Stimulated activated CD4-positive, alpha-beta T cell treated with anti-CD3 and anti-CD28 coated beads, Interleukin-15, amount 100 ng/mL, for 24 hours (primary cell): ENCODE measurements at places on chromosomes 4 and X.

- no peak for DNase-seq
Measured at GRCh38 chrX:10634392-10635161, 14.2 kb upstream of the MID1 start.

GRCh38 chr4:53595204-53595603 is 3.9 kb upstream of the LNX1 start:
- no peak for DNase-seq

- DNase-seq, result no peak
Measured at GRCh38 chr4:117156806-117157205, 71.4 kb upstream of the TRAM1L1 start.

DNA sequence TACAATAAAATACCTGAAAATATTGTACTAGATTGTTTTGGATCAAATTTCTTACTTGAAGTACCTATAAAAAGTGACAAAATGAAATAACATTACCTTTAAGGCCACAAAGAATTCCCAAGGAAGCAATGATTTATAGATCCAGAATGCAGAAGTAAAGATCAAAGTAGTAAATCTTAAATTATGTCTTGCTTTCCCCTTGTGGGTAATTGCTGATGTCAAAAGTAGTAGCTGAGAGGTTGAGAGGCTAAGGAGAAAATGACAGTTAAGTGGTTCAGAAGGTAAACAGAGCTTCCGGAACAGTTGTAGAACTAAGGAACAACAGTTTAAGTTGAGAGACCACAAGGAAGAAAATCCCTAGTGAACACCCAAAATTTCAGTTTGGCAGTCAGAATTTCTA is 358.3 kb downstream of the GABRG1 start:
- no peak for DNase-seq

- peak; percentile 55 for DNase-seq
Measured at GRCh38 chr4:2290974-2291704, 29.2 kb upstream of the MXD4 start.

DNA sequence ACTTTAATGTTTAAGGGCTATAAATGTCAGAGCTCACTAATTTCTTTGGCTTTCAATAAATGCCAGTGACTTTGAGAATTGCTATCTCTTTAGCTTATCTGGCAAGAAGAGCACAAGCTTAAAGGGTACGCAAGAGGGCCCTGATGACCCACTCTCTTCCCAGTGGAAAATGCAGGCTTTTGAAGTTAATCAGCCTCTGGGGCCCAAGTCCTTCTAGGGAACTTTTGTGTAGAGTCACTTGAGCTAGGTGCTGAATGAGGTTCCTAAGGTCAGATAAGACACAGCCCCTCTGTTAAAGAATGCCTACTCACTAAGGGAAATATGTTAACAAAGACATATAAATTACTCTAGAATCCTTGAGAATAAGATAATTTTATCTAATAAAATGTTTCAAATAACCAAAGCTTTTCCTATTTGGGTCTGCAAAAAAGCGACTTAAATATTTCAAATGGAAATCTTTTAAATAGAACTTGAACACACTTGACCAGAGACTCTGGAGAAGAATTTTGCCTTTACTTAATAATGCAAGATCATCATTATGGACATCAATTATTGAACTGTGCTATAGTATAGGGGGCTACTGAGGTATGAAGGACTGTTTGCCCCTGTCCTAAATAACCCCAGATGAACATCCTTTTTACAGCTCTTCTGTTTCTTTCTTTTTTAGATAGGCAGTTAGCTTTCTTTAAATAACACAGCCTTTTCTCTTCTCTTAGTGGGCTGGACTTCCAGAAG is 430.1 kb downstream of the GBA3 start:
- DNase-seq, result no peak

DNA sequence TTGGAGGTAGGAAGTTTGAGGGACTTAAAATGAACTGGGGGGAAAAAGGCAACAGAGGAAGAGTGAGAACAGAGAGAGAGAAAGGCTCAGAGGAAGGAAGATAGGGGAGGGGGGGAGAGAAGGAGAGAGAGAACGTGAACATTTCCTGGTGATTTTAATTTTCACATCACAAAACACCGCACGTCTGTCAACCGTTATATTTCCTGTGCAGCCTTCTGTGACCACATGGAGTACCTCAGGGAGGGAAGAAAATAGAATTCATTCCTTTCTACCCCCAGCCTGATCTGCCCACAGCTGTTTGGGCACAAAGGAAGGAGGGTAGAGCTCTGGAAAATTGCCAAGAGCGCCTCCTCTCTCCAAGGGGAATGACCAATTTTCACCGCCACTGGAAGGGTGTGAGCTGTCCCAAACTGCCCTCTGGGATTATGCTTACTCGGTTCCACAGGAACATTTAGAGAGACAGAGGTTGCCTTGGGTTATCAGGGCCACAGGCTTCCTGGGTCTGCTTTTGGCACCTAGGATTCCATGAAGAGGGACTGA is 135.7 kb upstream of the MAMLD1 start:
- DNase-seq, result no peak

- DNase-seq, result no peak
Measured at GRCh38 chr4:24537025-24537424, 47.3 kb downstream of the DHX15 start.

GRCh38 chrX:109922190-109922589 is 80.7 kb upstream of the TMEM164 start:
- no peak for DNase-seq

- DNase-seq, result no peak
Measured at GRCh38 chrX:31353095-31353494, 281.3 kb upstream of the FTHL17 start.

DNA sequence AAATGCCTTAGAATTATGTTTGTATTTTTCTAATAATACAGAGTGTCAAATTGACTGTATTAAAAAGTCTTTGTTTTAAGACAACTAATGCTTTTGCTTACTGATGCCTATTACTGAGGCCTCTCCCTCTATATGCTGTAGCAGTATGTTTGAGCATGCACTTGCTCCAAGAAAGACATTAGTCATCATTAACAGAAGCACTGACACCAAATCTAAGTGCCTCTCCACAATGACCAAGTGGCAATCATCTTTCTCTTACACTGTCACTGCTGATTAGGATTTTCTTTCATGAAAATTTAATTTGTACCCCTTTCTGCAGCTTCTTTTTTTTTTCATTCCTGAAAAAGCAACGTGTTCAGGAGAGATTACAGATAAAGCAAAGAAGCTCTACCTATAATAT is 11.1 kb upstream of the MAB21L2 start:
- DNase-seq, result no peak

DNA sequence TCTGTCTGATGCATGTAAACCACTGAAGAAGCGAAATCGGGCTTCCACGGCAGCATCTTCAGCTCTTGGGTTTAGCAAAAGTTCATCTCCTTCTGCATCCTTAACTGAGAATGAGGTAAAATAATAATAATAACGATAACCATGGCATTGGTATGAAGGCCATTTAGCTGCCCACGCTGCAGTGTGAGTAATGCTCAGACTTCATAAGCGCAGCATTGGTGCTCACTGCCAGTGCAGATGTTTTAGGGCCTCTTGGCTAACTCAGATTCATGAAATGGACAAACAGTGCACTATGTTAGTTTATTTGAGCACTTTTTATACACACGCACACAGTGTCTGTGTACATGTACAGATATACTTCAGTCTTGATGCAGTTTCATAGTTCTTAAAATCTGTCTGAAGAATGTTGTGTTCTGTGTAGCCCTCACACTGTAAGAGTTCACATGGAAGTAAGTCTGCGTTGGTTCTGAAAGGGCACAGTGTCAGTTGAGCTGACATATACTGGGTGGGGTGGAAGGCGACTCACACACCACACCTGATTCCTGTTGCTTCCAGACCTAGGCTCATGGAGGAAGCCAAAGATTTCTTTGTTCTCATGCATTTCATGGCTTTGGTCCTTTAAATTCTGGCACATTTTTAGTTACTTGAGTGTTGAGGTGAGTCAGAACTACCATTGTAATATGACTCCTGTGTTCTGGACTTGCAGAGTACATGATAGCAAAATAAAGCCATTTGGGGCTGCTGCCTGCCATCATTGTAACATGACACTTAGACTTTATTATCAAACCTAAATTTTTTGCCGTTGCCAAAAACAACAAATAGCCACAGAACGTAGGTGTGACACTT is 68.7 kb downstream of the NSD2 start:
- no peak for DNase-seq

DNA sequence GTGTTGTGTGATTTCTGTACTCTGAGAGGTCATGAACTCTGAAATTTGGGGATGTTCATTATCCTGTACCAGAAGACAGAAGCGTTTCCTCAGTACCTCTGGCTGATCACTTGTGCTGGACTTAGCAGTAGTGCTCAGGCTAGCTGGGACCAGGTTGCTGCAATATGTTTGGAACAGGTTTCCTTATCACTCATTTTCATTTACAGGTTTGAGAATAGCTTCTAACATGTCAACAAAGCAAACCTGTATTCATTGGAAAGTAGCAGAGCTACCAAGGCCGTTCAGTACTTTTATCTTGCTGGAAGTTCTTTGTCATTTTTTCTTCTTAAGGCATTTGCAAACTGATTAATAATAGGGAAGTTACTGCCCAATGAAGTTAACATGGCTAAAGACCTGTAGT is 242.9 kb upstream of the ANKRD50 start:
- no peak for DNase-seq

DNA sequence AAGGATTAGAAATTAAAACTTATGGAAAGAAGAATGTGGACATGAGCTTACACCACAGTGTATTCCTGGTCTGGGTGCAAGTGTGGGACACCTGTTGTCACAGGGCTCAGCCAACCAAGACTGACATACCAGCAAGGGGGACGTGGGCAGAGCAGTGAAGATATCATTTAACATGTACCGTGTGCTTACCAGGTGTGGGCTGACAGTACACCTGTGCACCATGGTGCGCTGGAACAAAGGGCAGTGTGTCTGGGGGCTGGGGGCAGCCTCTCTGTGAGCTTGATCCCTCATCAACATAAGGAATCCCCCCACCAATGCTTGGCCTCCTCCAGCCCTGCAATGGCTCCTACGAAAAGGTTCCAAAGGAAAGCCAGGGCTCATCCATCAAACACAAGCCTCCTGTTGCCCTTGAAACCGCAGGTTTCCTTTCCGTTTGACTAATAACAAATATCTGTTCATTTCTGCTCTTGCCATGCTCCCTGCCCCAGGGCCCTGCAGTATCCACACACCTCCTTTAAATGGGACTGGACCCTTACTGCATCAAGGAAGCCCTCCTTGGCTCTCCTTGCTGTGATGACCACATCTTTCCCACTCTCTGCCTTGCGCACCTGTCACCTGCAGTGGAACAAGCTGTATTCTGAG is 16.7 kb downstream of the EVC2 start:
- DNase-seq, result no peak

- DNase-seq, result no peak
Measured at GRCh38 chr4:1851575-1852410, 4.2 kb downstream of the LETM1 start.

- DNase-seq, result no peak
Measured at GRCh38 chr4:94536049-94536448, 84.3 kb downstream of the PDLIM5 start.

GRCh38 chr4:165588534-165589315 is 209.9 kb downstream of the CPE start:
- no peak for DNase-seq

GRCh38 chrX:119706616-119707015 is 13.6 kb upstream of the SEPTIN6 start:
- no peak for DNase-seq

DNA sequence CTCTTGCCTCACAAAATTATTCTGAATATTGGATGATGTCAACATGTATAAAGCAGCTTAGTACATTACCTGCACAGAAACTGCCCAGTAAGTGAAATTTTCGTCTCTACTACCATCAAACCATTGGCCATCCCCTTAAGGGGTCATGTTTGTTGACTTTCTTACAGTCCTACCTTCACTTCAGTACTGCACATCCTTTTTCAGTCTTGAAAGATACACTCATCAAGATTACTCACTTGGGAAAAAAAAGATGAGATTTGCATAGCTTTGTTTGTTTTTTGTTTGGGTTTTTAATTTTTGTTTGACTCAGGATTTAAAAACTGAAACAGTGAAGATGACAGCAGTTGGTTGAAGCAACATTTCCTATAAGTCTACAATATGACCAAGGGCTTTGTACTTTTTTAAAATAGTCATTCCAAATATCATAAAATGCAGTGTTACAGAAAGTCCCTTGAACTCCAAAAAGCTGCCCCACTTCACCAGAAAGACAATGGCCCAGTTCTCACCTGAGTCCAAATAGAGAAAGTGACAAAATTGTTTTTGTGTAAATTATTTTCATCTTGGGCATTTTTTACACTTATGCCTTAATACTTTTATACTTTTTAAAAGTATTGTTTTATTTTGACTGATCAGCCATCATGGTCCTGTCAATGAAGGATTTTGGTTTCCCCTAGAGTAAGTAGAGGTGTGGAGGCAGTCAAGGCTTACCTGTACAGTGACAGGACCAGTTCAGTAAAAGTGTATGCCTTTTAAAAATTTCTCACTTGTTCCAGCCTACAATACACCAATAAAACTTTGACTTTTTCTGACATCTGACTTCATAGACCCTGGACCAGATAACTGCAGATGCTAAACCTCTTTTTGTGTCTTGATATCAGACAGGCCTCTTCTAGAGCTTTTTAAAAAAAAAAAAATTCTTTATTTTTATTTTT is 59.7 kb upstream of the EDA2R start:
- DNase-seq, result no peak

GRCh38 chrX:150049647-150050046 is 111.4 kb upstream of the EOLA2 start:
- DNase-seq, result no peak

- DNase-seq, result no peak
Measured at GRCh38 chr4:171847751-171848150, 34.5 kb downstream of the GALNTL6 start.

DNA sequence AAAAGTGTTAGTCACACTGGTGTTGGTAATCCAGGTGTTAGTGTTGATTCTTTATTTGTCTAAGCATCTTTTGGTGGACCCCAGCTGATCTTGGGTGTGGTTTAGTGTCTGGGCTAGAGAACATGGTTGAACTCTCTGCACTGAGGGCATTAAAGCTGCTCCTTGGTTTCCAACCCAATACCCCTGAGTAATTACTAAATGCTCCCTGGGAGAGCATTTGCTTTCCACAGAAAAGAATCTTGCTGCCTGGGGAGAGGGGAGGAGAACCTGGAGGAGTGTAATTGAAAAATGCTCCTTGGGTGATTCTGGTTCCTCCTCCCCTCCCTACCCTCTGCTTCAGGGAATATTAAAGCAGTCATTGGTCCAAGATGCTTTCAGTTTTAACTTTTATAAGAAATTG is 3.1 kb downstream of the GUCY1B1 start:
- DNase-seq, result no peak

GRCh38 chr4:69843301-69843700 is 16.6 kb downstream of the SULT1E1 start:
- DNase-seq, result no peak

DNA sequence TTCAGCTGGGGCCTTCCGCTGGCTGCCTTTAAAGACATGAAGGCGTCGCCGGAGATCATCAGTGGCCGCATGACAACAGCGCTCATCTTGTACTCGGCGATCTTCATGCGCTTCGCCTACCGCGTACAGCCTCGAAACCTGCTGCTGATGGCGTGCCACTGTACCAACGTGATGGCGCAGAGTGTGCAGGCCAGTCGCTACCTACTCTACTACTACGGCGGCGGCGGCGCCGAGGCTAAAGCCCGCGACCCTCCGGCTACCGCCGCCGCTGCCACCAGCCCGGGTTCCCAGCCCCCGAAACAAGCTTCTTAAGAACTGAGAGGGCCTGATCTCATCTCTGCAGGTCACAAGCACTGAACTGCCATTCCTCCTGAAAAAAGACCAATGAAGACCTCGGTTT is 437 bp downstream of the MPC1L start:
- DNase-seq, result no peak

GRCh38 chr4:70754470-70754869 is 32.7 kb downstream of the RUFY3 start:
- DNase-seq, result no peak
